Activated CD4-positive, alpha-beta T cell treated with anti-CD3 and anti-CD28 coated beads for 36 hours (primary cell): ENCODE measurements at places on chromosomes 5 and 9.

GRCh38 chr9:12708562-12709298, 15.5 kb downstream of the TYRP1 start:
- DNase-seq = no peak

DNA sequence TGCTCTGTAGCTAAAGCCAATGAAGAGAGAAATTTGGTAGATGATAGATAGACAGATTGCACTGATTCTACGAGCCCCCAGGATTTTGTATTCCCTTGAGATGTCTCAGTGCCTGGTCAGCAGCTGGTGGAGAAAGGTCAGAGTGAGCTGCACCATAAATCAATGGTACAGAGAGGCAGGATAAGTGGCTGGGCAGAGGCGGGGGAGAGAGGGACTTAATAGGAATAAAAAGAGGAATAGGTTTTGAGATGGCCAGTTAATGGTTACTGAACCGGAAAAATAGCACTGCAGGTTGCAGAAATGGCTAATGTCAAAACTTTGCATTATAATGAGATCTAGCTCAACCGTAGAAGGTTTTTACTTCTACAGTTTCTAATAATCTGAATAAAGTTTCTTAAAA, 47.9 kb upstream of the SLC12A2 start:
- no peak for DNase-seq

DNA sequence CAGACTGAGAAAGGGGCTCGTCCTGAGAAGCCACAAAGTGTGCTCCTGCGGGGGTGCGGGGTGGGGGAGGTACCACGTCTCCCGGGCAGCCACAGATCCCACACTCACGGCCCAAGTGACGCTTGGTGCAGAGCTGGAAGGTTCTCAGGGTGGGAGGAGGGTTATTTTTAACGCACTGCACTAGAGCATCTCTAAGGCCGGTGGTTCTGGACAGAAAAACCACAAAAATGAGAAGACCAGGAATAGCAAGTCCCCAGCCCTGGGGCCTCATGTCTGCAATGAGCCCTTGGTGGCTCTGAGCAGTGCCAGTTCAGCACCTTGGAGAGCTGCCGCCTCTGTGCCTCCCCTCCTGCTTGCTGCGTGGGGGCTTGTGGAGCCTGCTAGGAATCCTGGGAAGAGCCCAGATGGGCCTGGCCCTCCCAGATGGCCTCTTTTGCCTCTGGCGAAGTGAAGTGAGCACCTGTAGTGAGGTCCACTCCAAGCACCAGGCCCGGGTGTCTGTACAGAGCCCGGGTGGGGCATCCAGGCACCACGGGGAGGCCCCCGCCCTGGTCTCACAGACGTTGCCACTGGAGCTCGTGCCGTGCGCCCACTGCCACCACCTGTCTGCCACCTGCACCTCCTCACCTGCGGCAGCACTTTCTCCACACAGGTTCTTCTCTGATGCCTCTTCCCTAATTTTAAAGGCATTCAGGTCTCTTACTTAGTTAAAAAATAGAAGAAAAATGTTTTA, 48.9 kb upstream of the CACNA1B start:
- DNase-seq = peak; percentile 45

GRCh38 chr9:16594787-16595186, 275.7 kb downstream of the BNC2 start:
- no peak for DNase-seq

DNA sequence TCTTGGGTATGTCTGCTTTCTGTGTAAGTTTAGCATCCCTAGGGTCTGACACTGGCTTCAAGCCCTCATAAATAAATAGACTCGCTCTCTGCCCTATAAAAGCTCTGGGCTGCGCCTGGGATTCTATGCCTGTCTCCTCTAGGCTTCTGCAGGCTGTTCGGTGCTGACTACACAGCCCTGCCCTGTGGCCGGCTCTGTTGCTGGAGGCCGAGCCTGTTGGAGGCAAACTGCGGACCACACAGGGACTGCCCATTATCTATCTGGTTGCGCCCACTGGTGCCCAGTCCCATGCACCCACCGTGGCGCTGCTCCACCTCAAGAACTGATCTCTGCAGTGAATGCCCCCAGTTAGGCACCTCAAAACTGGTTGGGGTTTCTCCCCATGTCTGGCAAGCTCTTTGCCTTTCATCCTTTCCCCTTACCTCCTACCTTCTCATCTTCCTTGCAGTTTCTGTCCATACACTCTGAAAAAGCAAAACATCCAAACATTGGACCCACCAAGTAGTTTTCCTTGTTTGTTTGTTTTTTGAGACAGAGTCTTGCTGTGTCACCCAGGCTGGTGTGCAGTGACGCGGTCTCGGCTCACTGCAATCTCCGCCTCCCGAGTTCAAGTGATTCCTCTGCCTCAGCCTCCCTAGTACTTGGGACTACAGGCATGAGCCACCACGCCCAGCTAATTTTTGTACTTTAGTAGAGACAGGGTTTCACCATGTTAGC, 207.2 kb downstream of the ERCC6L2 start:
- no peak for DNase-seq

GRCh38 chr9:27771803-27772545, 198.7 kb upstream of the C9orf72 start:
- DNase-seq = no peak

DNA sequence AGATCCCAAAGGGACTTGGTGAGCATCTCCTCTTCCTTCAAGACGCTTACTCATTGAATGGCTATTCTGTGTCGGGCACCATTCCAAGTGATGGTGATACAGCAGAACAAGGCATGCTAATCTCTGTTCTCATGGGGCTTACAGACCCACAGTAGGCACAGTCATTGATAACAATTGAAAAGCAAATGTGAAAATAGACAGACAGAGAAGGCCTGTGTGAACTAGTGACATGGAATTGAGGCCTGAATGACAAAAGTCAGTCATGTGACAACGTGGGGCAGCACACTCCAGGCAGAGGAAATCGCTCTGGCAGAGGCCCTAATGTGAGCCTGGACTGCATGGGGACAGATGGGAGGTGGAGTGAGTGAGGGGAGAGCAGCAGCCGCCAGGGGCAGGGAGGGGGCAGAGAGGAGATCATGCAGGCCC, 70.7 kb upstream of the CPLX2 start:
- DNase-seq = no peak

GRCh38 chr5:139738193-139739149, 57.1 kb upstream of the PSD2 start:
- no peak for DNase-seq

GRCh38 chr9:110141227-110141793, 66.6 kb downstream of the C9orf152 start:
- DNase-seq = no peak

DNA sequence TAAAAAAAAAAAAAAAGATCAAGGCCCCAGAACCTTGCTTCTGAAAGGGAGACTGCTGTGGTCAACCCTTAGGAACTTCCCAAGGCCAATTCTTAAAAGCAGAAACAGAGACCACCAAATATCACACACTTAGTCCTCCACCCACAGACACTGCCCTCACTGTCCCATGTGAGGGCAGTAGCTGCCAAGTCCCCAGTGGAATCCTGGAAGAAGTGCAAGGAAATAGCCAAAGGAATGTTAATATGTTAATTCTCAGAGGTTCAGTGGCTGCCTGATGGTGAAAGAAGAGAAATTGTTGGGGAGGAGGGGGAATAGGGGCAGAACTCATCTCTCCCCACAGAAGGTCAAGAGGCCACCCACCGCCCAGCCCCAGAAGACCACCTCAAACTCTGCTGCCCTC, 23.1 kb downstream of the FSTL4 start:
- no peak for DNase-seq

DNA sequence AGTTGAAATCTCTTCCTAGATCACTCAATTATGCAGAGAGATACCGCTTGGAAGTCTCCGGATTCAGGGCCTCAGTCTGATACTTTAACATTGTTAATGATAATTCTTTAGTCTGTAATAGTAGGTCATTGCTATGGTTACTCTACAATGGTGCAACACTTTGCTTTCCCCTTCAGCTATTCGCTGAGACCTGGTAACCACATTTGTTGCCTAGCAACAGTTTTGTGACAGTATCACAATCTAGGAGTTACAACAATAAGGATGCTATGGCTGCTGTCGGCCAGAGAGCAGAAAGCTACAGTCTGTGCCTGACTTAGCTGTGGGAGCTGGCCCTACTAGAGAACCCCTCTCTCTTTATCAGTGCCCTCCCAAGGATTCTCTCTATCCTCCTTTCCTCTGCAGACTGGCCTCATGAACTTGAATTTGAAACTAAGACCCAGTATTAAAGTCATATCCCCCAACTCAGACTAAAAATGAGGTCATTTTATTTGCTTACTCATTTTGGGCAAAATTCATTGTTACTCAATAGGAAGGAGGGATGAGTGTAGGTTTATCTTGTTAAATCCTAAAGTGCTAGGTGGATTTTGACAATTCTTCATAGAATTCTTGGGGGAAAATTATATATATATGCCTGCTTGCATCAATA, 39.3 kb downstream of the NR2F1 start:
- peak; percentile 24 for DNase-seq

DNA sequence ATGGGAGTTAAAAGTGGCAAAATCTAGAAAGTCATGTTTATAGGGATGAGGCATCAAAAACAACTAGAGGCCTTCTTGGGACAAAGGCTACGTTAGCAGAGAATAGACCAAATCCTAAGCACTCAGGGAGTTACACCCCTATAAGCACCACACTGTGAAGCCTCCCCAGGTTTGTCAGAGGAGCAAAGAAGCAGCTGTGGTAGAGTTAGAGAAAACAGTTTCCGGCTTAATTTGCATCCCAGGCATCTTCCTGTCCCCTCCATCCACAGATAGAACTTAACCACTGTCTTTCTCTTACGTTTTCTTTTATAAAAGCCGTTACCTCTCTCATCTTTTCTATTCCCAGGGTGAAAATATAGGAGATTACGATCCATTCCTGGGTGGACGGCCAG, 188.6 kb upstream of the KLF9 start:
- no peak for DNase-seq

DNA sequence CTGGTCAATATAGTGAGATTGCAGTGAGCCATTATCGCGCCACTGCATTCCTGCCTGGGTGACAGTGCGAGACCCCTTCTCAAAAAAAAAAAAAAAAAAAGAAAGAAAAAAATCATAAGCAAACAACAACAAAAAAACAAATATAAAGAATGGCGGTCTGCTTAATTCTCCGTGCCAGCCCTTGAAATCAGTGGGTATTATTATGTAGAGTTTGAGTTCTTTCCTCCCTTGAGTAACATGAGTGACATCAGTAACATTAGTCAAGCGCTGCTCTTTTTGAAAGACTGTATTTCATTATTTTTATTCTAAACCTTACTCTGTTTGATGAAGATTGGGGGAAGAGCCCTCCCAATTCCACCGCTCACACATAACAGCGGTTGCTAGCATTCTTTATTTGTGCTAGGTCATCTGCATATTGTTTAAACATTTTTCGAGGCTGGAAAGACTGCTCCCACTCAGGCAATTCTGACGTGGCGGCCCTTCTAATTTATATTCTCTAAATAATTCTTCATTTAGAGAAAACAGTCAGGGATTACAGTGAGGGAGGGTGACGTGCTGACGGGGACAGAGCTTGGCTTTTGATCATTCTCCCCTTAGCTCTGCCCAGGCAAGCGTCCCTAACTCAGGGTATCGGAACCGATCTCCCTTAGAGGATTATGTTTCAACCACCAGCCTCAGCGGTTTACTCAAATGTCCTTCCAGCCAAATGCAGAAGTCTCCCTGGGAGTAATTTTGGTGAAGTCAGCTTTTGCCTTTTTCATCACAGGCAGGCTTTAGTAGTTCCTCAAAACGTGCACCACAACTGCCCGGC, 860 bp upstream of the MARCHF6 start:
- DNase-seq = peak; percentile 63

GRCh38 chr5:136032564-136032963, 3.8 kb downstream of the TGFBI start:
- DNase-seq = no peak

DNA sequence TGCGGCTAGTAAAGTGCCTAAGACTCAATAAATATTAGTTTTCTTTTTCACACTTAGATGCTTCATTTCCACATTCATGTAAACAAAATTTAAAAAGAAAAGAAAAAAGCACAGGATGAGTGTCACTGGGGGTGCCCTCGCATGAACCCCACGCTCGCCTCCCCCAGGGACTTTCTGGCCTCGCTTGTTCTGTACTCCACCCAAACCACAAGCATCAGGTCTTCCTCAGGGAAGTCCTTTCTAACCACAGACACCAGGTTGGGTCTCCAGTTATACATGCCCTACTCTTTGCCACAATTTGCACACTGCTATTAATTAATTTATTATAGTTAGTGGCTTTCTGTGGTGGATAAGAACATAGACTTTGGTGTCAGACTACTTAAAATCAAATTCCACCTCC, 92.4 kb downstream of the RORB start:
- DNase-seq = no peak

- no peak for DNase-seq
Observed at GRCh38 chr9:115976781-115977180, 176.8 kb upstream of the PAPPA start.

DNA sequence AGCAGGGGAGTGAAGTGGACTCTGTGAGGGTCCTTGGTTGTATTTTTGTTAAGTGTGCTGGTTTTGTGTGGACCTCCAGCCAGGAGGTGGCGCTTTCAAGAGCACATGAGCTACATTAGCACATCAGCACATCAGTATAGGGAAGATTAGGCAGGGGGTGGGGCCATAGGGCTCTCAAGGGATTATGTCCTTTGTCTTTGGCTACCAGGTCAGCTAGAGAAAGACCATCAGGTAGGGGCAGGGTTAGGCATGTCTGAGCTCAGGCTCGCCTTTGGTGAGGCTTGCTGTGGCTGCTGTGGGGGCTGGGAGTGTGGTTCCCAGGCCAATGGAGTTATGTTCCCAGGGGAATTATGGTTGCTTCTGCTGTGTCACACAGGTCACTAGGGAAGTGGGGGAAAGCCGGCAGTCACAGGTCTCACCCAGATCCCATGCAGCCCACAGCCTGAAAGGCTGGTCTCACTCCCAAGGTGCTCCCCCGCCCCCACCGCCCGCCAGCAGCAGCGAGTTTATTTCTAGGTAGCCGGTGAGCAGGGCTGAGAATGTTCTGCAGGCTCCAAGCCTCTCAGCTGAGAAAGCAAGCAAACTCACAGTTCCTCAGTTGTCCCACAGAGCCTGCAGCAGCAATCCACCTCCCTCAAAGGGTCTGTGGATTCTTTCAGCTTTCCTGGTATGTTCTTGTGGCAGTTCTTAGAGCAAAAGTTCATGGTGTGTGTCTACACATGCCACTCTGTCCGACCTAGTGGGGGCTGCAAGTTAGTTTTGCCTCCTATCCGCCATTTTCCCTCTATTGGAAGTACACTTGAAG, 13.7 kb downstream of the OR1J1 start:
- peak; percentile 66 for DNase-seq

DNA sequence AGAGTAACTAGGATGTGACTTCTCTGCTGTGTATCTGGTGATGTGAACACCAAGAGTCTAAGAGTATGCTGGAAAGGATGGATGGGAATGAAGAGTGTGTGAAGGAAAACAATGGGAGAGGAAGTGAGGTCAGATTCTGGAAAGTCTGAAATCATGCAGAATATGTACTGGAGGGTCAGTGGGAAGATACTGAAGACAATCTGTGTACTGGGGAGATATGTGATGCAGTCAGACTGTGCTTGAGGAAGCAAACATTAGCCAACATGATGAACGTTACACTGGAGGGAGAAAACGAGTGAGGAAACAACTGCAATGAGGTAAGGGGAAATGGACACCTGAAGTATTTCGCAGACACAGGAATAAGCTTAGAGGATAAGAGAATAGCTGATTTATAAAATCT, 105.7 kb downstream of the NR3C1 start:
- DNase-seq = no peak
